Activated CD4-positive, alpha-beta T cell treated with anti-CD3 and anti-CD28 coated beads for 36 hours (primary cell): ENCODE measurements at places on chromosomes 16 and 17.
A peak's percentile ranks its signal among the peaks of the same experiment; 100 is the strongest.

GRCh38 chr16:12539185-12539929 lies 264.3 kb downstream of the CPPED1 start:
- peak; percentile 77 for DNase-seq

- DNase-seq = no peak
These were observed 118.9 kb upstream of the PIRT start for GRCh38 chr17:10956821-10957220.

DNA sequence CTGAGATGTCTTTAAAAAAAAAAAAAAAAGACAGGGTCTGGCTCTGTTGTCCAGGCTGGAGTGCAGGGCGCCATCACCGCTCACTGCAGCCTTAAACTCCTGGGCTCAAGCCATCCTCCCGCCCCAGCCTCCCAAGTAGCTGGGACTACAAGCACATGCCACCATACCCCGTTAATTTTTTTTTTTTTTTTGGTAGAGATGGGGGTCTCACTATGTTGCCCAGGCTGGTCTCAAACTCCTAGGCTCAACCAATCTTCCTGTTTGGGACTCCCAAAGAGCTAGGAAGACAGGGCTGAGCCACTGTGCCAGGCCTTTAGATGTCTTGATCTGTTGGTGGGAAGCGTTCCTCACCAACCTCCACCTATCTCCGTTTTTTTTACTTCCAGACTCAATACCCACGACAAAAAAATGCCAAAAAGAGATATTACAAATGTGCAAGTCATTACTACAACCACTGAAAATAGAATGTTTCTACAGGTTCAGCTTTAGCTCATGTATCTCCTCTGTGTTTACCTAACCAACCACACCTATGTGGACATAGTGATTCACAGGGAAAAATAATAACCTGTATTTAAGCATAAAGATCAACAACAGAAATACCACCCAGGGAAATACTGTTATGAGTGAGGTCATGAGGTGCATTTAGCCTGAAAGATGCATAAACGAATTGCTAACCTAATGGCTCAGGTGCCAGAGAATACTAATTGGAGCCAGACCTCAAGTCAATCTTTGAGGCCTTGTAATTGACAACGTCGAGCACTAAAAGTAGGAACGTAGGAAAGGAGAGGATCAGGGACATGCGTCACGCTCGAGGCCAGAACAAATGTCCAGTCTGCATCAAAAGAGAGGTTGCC lies 22.6 kb downstream of the NACA2 start:
- DNase-seq = no peak

DNA sequence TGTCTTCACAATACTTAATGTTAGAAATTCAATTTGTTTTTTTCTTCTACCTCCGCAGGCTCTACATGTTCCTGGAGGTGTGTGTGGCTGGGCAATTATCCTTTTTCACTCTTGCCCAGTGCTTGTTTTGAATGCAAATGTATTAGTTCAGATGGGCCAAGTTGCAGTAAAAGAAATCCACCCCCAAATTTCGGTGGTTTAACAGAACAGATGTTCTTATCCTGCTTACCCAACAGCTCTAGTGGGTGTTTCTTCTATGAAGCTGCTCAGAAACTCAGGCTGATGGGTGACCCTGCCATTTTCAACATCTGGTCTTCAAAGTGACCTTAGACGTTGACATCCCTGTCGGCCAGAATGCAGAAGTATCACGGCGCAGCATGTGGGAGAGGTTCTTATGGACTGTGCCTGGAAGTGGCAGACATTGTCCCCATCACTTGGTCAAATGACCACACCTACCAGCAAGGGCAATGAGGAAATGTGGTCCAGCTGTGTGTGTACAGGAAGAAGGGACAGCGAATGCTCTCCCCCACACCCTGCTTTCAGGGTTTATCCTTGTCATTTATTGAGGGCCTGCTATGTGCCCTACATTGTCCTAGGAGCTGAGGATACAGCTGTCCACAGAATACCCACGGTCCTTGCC lies 157.3 kb downstream of the CDH13 start:
- DNase-seq = no peak

- DNase-seq = no peak
These were observed 5.0 kb downstream of the CCDC47 start for GRCh38 chr17:63768433-63768832.

DNA sequence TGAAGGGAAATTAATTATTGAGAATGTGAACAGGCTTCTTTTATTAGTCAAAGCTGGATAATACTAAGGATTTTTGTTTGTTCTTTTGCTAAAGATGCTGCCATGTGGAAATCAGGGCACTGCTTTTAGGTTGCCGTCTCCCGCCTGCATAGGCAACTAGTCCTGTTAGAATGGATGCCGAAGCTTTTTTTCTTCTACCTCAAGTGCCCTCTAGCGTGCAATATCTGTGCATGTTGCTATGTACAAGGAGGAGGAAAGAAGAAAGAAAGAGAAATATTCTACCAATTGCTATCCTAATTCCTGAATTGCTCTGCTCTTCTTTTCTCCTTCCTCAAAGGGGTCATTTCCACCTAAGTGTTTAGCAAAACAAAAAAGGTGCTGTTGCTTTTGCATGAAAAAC lies 5.2 kb upstream of the CDH8 start:
- no peak for DNase-seq

- peak; percentile 18 for DNase-seq
These were observed 58.7 kb downstream of the CMC2 start for GRCh38 chr16:80947708-80948625.

DNA sequence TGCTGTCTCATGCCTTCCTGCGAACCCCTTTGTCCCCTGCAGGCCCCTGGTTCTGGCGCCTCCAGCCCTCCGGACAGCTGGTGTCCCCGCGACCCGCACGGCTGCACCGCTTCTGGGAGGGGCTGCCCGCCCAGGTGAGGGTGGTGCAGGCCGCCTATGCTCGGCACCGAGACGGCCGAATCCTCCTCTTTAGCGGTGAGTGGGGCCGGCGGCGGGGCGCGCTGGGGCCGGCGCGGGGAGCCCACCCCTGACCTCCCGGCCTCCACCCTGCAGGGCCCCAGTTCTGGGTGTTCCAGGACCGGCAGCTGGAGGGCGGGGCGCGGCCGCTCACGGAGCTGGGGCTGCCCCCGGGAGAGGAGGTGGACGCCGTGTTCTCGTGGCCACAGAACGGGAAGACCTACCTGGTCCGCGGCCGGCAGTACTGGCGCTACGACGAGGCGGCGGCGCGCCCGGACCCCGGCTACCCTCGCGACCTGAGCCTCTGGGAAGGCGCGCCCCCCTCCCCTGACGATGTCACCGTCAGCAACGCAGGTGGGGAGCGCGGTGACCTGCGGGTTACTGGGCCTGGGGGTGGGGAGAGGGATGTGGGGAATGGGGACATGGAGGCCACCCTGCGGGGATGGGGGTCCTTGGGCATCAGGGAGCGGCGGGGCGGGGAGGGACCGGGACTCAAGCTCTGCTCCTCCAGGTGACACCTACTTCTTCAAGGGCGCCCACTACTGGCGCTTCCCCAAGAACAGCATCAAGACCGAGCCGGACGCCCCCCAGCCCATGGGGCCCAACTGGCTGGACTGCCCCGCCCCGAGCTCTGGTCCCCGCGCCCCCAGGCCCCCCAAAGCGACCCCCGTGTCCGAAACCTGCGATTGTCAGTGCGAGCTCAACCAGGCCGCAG lies 7.1 kb upstream of the IL32 start:
- DNase-seq = peak; percentile 78

DNA sequence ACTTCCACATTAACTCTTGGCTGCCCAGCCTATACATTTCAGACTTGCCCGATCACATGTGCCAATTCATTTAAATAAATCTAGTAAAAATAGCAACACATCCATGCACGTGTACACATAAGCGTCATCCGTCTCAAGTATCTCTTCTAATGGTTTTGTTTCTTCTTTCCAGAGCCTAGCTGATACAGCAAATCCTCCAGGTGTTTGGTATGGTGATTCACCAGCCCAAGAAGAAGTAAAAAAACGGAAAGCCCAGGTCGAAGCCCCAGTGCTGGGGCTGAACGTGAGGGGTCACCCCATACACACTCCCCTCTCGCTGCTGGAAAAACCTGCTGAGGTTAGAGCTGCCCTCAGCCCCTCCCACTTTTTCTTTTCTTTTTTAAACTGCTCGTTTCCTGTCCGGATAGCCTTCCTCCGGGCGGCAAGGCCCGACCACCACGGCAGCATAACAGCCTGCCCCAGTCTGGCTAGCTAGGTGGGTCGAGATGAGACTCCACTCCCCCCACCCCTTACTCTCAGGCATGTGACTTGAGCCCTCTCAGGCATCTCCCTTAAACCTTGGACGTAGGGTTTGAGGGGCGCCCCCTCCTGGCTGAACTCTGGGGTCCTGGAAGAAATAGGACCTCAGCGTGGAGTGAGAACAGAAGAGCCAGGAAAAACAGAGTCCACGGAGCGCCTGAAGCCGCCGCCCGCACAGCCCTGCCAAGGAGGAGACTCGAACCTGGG lies 13.9 kb upstream of the OR1F1 start:
- peak; percentile 61 for DNase-seq

DNA sequence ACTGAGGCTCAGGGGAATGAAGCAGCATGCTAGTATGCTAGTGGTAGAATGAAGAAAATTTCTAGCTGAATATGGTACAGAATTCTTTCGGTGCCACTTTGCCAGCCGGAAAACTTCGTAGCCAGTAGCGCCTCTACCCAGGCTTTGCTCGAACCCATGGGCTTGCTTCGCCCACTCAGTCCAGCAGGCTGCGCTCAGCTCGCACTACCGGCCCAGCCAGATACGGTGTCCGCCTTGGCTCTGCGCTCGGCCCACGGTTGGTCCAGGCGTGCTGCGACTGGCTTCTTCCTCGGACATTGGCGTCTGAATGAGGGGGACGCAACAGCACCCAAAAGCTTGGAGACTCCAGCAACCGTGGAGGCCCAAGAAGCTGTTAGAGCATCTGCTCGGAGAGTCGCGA lies 372.5 kb upstream of the CDH8 start:
- DNase-seq = no peak

DNA sequence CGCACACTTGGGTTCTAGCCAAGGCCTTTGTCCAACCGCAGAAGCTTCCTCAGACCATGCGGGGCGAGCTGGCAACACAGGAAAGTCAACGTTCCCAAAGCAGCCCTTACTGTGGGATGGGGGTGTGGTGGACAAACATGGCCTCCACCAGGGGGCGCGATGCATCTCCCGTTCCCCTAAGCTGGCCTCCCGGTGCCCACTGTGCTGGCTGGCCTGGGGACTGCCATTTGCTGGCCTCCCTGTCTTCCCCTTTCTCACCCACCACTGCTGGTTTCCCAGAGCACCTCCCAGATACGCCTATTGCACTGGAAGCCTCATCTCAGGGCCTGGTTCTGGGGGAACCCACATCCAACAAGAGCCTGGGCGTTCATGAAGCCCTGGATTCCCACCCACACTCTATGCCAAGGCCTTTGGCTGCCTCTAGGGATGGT lies 145.3 kb downstream of the IRF8 start:
- peak; percentile 76 for DNase-seq

GRCh38 chr17:18967916-18968315 lies 16.0 kb downstream of the SLC5A10 start:
- DNase-seq = no peak

GRCh38 chr16:10561001-10561400 lies 19.4 kb downstream of the EMP2 start:
- no peak for DNase-seq

DNA sequence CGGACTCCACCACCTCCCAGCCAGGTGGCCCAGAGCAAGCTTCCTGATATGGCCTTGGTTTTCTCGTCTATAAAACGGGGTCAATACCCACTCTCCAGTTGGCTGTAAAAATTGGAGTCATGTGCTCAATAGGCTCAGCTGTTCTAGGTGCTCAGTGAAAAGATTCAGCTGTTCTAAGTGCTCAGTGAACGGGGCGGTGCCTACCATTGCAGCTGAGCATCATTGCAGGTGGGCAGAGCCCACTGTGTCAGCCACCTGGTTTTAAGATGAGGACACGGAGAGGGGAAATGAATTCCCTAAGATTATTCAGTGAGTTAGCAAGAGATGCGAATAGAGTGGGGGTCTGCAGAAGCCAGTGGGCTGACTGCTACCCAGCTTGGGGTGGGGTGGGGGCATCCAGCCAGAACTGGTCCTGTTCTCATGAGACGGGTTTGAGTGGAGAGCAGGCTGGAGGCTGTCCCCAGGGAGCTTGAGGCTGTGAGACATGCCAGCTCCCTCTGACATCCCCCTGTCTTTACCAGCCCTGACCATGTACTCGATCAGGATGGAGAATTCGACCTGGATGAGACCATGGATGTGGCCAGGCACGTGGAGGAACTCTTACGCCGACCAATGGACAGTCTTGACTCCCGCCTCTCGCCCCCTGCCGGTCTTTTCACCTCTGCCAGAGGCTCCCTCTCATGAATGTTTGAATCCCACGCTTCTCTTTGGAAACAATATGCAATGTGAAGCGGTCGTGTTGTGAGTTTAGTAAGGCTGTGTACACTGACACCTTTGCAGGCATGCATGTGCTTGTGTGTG lies 21.9 kb downstream of the STAT5A start:
- no peak for DNase-seq

DNA sequence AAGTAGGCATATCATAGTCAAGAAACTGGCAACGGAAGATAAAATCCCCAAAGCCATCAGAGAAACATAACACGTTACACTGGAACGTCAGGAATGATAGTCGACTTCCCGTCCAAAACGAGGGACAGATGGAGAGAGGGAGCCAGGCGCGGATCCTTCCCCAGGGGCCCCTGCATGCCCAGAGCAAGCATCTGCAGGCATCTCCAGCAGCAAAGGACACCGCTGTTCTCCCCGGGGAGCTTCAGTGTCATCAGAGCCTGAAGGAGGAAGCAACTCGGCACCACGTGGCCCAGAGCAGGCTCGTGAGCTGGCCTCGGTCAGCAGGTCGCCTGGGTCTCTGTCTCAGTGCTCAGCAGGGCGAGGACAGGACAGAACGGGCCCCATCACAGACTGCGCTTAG lies 50.1 kb downstream of the LMF1 start:
- DNase-seq = no peak

GRCh38 chr17:8997994-8998628 lies 23.2 kb upstream of the NTN1 start:
- peak; percentile 89 for DNase-seq

GRCh38 chr16:76222087-76222486 lies 55.1 kb upstream of the CNTNAP4 start:
- no peak for DNase-seq

GRCh38 chr17:59762049-59762823 lies 54.8 kb downstream of the VMP1 start:
- DNase-seq = no peak

DNA sequence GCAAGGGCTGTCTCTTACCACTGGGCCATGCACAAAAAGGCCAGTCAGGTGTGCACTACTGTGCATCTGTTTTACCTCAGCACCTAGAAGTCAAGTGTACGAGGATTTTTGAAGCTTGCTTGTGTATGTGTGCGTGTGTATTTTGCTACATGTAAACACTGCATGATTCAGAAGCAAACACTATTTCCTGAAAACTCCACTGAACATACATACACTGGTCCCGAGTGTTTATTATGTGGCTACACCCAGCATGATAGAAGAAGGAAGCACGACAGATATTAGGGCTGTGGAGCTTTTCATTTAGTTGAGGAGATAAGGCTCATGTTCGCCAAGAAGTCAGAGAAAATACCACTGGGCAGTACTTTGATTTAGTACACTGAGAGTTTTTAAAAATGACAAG lies 89.2 kb downstream of the ZZEF1 start:
- DNase-seq = no peak
